T-helper 2 cell treated with Interferon-gamma antibody and Interleukin-4, amounts not matched to agents 5 μg/mL and 100 μg/mL, for 36 hours (primary cell): ENCODE measurements at places on chromosomes 11 and 22.

- no peak for DNase-seq
These were observed 7.3 kb upstream of the ARAP1 start for GRCh38 chr11:72759468-72759985.

- no peak for DNase-seq
These were observed 21.0 kb upstream of the PPP6R3 start for GRCh38 chr11:68439355-68440065.

- no peak for DNase-seq
These were observed 5.7 kb upstream of the FLI1 start for GRCh38 chr11:128688031-128688713.

- no peak for DNase-seq
These were observed 3.5 kb downstream of the ME3 start for GRCh38 chr11:86668929-86669328.

DNA sequence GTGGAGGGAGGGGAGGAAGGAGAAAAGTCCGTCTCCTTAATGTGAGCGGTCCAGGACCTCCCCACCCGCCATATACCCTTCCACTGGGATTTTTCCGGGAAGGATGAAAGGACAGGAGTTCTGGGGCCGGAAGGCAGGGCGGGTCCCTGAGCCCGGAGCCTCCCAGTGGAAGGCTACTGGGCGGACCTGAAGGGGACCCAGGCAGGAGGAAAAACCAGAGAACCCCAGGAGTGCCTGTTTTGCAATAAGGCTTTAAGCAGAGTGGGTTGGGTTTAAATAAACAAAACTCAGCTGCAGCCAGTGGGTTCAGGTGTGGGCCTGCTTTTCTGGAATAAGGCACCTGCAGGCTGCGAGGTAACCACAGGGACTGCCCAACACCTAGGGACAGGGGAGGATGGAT is 1.7 kb upstream of the CELSR1 start:
- no peak for DNase-seq

DNA sequence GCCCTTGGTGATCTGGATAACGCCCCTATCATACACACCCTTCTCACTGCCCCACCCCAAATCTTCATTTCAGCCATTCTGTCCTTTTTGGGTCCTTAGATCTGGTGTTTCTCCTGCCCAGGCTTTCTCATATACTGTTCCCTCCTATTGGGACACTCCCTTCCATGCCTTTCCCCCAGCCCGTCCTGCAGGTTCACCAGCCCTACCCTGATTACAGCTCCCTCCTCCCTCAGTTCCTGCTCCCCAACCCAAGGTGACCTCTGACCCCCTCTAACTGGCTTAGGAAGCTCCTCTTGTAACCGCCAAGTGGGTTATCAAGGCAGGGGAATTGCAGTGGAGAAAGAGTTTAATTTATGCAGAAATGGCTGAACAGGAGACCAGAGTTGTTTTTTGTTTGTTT is 13.0 kb downstream of the MTFP1 start:
- no peak for DNase-seq

GRCh38 chr11:82701847-82702520 is 31.7 kb downstream of the FAM181B start:
- no peak for DNase-seq

DNA sequence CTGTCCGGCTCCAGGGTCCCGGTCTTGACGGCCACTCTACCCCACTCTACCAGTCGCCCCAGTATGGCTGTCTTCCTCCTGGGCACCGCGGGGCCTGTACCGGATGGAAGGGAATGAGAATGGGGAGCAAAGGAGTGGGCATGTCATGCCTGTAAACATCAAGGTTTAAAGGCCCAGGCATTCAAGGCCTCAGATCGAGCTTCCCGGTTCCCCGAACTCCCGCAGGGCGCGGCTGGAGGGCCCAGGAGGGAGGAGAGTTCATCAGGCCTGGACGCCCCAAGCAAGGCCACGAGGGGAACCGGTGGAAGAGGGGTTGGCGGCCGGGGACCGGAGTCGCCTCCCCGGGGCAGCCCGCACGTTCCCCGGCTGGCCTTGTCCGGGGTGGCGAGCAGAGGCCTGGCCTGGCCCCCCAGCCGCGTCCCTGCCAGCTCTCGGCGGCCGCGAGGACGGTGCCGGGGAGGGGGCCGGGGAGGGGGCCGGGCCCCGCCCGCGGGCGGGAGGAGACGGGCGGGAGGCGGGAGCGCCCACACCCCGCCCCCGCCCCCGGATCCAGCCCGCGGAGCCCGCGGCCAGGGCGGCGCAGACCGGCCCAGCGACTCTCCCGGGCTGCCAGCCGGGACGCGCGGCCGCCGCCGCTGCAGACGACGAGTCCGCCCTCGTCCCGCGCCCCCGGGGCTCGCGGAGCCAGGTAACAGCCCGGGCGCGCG is at the start of gene CDC42EP1:
CDC42EP1 (plus strand) TSS at position 580 of the 707 bp plus-strand sequence. CDS start 5,870 bp downstream, outside the sequence.
- DNase-seq = no peak

- no peak for DNase-seq
These were observed 48.4 kb downstream of the PDE2A start for GRCh38 chr11:72625691-72626413.
